ENCODE measurements at places on chromosomes 3 and 15.

DNA sequence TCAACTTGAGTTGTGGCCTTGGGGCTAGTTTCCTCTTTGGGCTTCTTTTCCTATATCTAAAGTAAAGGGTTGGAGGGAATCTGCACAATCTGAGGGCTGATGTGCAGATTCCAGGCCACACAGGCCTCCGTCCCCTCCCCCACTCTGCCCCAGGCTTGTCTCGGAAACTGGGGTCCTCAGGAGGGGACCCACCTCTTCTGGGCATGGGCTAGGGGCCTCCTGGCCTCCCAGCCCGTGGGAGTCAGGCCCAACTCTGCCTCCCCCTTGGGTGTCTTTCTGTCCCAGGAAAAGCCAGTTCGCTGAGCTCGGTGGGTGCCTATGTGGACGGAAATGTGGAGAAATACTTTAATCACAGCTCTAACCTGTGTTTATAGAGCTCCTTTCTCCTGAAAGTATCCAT is 4.8 kb downstream of the SMAD6 start:
- DNase-seq: no peak

DNA sequence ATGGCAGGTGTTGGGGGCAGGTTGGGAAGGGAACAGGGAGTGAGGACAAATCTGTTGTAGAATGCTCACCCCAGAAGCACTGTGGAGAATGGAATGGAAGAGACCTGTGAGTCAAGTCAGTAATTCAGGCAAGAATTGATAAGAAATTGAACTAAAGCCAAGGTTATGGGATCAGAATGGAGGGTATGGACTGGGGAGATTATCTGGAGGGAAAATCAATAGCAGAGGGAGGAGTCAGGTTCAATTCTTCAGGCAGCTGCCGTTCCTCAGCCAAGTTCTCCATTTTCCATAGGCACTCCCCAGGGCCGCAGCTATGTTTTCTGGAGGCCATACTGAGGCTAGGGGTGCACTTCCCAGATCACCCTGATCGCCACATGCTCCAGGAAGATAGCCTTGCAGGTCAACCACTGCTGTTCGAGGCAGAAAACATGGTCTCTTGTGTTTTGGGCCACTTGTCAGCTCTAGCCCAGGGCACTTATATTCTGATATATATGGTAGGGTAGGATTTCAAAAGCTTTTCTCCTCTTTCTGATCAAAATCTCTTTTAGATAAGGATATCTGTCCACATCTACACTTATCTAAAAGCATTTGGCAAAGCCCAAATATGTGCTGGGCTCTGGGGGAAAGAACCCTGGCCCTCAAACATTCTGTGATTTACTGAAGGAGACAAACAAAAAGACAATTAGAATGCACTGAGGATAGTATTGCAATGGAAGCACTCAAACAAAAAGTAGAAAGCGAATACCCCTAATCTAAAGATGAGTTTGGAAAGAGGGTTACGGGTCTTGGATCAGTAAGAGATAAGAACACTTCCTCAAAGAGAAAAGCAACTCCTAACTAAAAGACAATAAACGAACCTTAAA is 92.3 kb downstream of the TMEM212 start:
- DNase-seq: no peak

DNA sequence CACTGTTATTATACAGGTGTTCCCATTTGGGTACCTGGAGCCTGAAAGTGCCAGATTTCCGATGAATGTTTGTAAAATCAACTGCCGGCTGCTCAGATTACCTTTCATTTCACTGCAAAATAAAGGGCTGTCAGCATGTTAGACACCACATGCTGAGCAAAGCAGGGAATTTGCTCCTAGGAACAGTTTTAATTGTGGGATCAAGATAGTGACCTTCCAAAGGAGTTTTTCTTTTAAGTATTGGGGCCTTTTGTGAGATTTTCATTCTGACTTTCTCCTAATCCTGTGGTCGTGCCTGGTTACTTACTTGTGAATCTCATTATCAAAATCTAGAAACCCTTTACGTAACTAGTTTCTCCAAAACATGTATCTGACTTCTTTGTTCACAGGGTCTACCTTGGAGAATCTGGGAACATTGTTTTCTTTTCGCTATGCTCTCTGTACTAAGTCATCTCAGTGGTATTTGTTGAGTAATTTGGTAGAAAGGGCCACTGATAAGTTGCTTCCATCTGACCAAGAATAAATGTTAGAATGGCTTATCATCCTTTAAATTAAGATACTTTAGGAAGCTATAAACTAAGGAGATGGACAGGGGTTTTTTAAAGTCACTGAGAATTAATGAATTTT is 40.8 kb upstream of the LRTM1 start:
- DNase-seq: no peak

DNA sequence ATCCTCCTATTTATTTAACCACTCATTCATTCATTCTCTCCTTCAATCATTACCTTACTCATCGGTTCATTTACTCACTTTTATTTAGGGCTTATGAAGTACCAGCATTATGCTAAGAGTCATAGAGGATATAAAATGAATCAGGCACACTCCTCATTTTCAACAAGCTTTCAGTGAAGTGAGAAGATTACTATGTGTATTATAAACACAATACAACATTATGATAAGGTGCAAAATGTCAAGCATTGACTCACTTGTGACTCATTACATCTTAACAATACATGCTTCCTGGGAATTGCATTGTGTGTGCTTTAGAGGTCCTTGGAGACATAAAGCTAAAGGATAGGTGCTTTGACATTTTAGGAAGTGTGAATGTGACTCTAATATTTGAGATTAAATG is 60.4 kb downstream of the PLAAT1 start:
- no peak for DNase-seq

DNA sequence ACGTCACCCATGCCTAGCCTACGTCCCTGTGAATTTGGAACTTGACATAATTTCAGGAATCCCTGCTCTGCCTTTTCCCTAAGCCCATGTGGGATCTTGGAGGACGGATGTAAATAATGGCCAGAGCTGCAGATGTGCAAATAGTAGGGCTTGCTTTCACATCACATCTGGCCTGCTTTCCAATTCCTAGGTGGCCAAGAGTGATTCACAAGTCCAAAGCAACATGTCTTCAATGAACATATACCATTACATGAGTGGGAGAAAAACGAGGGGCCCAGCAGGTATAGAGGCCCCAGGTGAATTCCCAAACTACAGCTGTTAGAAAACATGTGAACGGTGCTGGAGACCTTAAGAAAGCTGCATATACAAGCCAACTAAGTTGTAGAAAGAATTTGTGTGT is 214.6 kb downstream of the MAGI1 start:
- no peak for DNase-seq

- DNase-seq: no peak
These were observed 3.4 kb upstream of the COL7A1 start for GRCh38 chr3:48598323-48599076.

Measured in NCI-H345 (cell line).